ENCODE measurements at places on chromosomes 3 and 15.

- no peak for DNase-seq
Measured at GRCh38 chr3:106399761-106400160, 530.9 kb upstream of the CBLB start.

GRCh38 chr15:97783240-97783639 is 177.3 kb upstream of the ARRDC4 start:
- DNase-seq: no peak

DNA sequence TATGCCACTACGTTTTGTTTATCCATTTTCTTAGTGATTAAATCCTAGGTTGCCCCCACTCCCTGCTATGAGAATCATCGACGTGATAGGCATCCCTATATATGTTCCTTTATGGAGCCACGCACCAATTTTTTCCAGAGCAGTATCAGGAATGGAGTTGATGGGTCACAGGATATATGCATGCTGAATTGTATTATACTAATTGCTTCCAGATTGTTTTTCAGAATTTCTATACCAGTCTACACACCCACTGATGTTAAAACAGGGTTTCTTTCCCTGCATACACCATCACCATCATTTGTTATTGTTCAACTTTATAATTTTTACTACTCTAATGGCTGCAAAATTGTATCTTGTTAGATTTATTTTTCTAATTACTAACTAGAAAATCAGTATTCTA is 100.1 kb upstream of the MRPS22 start:
- no peak for DNase-seq

DNA sequence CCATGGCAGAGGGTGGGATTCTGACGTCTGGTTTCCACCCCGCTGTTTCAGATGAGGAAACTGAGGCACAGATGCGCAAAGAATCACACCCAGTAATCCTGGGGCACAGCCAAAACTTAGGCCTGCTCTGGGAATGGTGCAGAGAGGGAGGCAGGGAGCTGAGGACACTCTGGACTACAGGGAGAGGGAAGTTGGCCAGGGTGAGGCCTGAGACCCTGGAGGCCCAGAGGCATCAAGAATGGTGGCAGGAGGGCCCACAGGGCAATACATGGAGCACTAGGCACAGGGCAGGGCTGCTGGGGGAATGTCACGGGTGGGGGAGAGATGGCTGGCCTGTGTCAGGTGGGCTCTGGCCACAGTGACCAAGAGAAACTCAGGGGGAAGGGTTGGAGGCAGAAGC is 63.6 kb downstream of the TLE3 start:
- no peak for DNase-seq

- DNase-seq: no peak
Measured at GRCh38 chr3:149662240-149662887, 4.5 kb upstream of the WWTR1 start.

GRCh38 chr3:30352410-30353318 is 253.7 kb upstream of the TGFBR2 start:
- no peak for DNase-seq

- no peak for DNase-seq
Measured at GRCh38 chr15:42118650-42119445, 24.5 kb upstream of the PLA2G4D start.

- no peak for DNase-seq
Measured at GRCh38 chr15:32646291-32646690, 4.8 kb downstream of the SCG5 start.

- no peak for DNase-seq
Measured at GRCh38 chr3:172303181-172303580, 145.1 kb downstream of the GHSR start.

GRCh38 chr3:130354430-130354829 is 9.0 kb downstream of the COL6A5 start:
- no peak for DNase-seq

- DNase-seq: no peak
Measured at GRCh38 chr3:186381424-186382216, 19.6 kb upstream of the DGKG start.

DNA sequence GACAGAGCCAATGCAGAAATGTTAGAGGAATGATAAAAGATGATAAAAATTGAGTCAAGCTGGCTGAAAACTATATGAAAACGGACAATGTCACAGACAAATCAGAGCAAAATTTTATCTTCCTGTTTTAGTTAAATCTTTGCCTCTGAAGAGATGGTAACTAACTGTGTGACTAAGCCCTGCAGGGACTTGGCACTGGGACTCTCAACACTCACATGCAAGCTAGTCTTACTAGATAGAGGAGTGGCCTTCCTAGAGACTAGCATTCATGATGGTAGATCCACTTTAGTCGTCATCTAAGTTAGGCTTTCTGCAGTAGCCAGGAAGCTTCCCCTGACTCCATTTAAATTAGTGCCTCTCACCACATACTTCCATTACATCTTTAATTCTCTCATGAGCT is 4.1 kb downstream of the CCDC191 start:
- no peak for DNase-seq

GRCh38 chr3:111315930-111316587 is 225.9 kb upstream of the CD96 start:
- DNase-seq: no peak

- no peak for DNase-seq
Measured at GRCh38 chr3:53585049-53585448, 90.6 kb downstream of the CACNA1D start.

DNA sequence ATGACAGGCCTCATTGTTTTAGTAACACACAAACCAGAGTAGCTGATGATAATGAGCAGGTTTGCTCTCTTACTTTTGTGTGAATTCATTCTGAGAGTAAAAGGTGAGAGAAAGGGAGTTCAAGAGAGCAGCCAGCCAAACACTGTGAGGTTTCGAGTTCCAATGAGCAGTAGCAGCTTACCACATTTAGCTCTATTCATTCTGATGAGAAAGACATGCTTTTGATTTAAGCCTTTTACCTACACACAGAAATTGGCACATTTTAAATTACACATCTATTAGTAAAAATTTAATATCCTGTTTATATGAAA is 28.0 kb downstream of the GLDN start:
- no peak for DNase-seq

GRCh38 chr3:124657138-124657537 is 73.1 kb upstream of the UMPS start:
- no peak for DNase-seq

DNA sequence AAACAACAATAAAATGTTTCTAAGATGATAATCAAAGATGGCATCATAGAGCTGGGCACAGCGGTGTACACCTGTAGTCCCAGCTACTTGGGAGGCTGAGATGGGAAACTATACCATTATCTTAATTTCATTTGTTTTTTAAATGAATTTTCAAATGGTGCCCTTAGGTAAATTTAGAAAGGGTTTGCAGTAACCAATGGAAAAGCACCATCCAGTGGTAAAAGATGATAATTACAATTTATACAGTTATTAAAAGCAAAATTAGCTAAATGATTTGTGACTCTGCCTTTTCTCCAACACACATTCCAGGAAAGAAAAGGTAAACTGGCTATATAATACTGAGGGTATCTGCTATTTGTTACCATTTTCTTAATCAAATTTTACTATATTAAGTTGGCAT is 14.4 kb upstream of the ANKRD28 start:
- DNase-seq: no peak

GRCh38 chr3:13420831-13421765 is 976 bp upstream of the NUP210 start:
- peak; percentile 12 for DNase-seq

GRCh38 chr15:78618490-78618934 is 2.3 kb downstream of the CHRNA3 start:
- peak; percentile 93 for DNase-seq

DNA sequence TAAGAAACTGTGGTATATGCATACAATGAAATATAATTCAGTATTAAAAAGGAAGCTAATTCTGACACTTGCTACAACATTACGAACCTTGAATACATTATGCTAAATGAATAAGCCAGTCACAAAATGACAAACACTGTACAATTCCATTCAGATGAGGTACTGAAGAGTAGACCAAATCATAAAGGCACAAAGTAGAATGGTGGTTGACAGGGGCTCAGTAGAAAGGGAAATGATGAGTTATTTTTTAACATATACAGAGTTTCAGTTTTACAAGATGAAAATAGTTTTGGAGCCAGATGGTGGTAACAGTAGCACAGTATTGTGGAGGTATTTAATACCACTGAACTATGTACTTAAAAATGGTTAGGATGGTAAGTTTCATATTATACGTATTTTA is 254.6 kb upstream of the RBMS3 start:
- no peak for DNase-seq

GRCh38 chr15:31311735-31312619 is 14.7 kb upstream of the KLF13 start:
- DNase-seq: no peak

DNA sequence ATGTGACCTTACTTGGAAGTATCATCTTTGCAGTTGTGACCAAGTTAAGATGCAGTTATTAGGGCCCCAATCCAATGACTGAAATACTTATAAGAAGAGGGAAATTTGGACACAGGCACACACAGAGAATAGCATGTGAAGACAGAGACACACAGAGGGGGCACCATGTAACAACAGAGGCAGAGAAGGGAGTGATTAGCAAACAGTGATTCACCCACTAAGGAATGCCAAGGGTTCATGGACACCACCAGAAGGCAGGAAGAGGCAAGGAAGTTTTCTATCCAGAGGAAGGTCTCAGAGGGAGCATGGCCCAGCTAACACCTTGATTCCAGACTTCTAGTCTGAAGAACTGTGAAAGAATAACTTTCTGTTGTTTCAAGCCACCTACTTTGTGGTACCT is 25.0 kb downstream of the SIDT1 start:
- no peak for DNase-seq

DNA sequence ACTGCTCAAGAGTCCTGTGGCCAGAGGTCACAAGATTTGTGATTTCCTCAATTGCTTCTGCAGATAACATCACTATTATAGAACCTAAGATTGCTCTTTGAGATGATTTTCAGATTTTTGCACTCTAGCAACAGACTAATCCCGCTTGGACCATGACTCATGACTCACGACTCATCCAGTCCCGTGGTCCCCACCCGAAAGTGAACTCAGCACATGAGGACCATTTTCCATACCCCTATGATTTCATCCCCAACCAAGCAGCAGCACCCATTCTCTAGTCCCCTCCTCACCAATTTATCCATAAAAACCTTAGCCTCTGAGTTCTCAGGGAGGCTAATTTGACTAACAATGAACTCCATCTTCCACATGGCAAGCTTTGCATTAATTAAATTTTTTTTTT is 106.3 kb upstream of the ALCAM start:
- DNase-seq: no peak

GRCh38 chr3:151753846-151754245 is 20.1 kb downstream of the AADACL2 start:
- no peak for DNase-seq

GRCh38 chr3:13564751-13565560 is 16.0 kb downstream of the FBLN2 start:
- no peak for DNase-seq

- DNase-seq: no peak
Measured at GRCh38 chr15:62059816-62060112, 483 bp downstream of the VPS13C start.

DNA sequence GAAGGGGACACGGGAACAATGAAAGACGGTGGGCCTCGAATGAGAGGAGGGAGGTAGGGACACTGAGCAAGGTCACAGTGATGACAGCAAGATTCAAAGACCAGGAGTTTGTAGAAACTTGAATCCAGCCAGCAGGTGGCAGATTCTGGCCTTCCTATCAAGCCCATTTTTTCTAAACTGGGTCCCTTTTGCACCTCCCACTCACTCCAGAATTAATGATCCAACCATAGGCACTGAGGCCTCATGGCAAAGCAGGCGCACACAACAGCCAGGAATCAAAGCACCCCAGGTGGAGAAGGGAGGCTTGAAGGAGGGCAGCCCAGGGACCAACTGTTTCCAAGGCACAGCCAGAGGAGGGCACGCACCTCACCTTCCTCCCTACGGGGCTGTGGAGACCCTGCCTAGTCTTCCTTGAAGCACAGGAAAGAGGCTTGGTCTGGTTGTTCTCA is 90.2 kb downstream of the ANP32A start:
- peak; percentile 47 for DNase-seq

- no peak for DNase-seq
Measured at GRCh38 chr3:119582178-119582577, 2.9 kb downstream of the ADPRH start.

- no peak for DNase-seq
Measured at GRCh38 chr3:29064085-29064484, 216.8 kb upstream of the RBMS3 start.

DNA sequence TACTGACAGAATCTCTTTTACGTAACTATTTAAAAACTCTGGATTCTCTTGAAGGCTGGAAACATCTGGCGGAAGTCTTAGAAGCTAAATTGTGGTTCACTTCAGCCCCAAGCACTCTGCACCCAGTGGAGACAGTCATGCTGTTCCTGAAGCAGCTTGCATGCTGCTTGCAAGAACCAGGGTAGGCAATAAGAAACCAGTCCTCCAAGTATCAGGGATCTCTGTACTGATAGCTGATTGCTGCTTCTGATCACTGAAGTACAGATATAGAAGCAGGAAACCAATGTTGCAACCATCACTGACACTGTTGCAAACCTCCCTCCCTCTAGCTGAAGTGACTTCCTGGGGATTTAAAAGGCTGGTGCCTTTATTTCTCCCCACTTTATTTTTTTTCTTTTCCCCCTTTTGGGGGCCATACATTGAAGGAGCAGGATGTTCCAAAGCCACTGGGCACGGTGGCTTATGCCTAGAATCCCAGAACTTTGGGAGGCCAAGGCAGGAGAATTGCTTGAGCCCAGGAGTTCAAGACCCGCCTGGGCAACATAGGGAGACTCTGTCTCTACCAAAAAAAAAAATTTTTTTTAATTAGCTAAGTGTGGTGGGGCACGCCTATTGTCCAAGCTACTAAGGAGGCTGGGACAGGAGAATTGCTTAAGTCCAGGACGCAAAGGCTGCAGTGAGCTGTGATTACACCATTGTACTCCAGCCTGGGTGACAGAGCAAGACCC is 15.3 kb downstream of the SPCS1 start:
- no peak for DNase-seq

DNA sequence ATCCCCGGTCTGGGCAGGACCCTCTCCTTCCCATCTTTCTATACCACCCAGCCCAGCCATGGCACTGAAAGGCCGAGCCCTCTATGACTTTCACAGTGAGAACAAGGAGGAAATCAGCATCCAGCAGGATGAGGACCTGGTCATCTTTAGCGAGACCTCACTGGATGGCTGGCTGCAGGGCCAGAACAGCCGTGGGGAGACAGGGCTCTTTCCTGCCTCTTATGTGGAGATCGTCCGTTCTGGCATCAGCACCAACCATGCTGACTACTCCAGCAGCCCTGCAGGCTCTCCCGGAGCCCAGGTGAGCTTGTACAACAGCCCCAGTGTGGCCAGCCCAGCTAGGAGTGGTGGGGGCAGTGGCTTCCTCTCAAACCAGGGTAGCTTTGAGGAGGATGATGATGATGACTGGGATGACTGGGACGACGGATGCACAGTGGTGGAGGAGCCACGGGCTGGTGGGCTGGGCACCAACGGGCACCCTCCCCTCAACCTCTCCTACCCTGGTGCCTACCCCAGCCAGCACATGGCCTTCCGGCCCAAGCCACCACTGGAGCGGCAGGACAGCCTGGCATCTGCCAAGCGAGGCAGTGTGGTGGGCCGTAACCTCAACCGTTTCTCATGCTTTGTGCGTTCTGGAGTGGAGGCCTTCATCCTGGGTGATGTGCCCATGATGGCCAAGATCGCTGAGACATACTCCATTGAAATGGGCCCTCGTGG is 1.5 kb downstream of the SNX33 start:
- DNase-seq: no peak

- DNase-seq: peak; percentile 9
Measured at GRCh38 chr3:87350367-87351199, 74.2 kb upstream of the POU1F1 start.

GRCh38 chr3:42803414-42804105 is 730 bp downstream of the HIGD1A start:
- peak; percentile 42 for DNase-seq

All from endothelial cell (in vitro differentiated cells).